Central memory CD8-positive, alpha-beta T cell (primary cell): ENCODE measurements at places on chromosomes 2 and 18.

DNA sequence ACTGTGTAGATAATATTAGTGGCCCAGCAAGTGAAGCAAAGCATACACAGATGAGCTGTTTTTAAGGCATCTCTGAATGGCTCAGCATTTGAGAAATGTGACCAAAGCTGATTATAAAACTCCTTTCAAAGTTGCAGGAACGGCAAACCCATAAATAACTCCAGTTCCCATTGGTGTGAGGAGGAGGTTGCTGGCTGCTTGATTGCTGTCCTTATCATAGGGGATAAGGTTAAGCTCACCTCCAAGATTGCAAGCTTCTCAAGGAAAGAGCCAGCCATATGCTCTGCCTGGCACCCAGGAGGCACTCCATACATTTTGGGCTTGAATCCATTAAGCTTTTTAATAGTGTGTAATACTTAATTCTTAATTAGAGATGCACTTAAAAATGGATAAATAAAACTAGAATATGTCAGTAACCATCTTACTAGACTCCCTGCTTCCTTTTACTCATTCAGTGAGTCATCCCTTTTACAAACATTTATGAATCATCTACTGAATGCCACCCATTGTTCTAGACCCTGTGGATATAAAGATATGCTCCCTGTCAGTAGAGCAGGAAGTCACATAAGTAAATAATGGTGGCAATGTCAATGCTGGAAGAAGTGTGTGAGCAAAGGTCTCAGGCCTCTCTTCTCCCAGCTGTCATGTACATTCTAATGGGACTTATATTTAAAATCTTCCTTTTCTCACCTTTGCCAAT, 99.3 kb downstream of the SPATS2L start:
- no peak for DNase-seq
- no peaks in the 10 kb centered on the region for H3K27me3 ChIP-seq
- H3K4me3 ChIP-seq, result no peak overlapping the region
- no peak overlapping the region for H3K27ac ChIP-seq
- H3K4me1 ChIP-seq, result peaks cover 12% of the 10 kb centered on the region

GRCh38 chr2:2850859-2851258, 519.8 kb upstream of the MYT1L start:
- no peaks in the 10 kb centered on the region for H3K27me3 ChIP-seq
- no peaks in the 10 kb centered on the region for H3K36me3 ChIP-seq
- H3K4me3 ChIP-seq, result no peak overlapping the region
- no peaks in the 10 kb centered on the region for H3K4me1 ChIP-seq
- no peak overlapping the region for H3K27ac ChIP-seq

DNA sequence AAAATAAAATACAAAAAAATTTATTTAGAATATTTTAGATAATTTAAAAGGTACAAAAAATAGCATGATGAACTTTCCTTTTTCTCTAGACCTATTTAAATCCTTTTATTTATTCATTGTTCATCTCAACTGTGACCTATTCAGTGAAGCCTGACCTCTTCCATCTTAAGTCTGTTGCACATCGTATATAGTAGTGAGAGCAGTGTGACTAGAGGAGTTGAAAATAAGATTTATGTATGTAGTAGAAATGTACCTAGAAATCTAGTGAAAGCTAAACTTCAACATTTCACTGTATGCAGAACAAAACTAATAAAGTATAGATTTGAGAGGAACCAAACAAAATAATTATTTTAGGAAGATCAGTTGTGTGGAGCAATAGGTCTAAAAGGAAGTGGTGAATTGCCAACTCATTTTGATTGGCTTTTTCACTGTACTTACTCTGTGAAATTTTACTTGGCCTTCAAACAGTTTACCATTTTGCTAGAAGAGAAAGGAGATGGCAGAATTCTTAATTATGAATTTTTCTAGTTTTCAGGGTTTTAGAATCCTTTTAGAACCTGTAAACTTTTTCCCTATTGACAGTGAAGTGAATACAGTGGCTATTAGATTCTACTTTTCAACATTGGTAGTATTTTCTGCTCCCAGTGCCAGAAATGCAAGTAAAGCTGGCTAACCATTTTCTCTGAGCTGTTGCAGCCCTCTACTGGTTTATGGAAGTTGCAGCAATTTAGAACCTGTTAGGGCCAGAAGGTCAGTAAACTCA, 11.0 kb downstream of the ANKRD12 start:
- peaks cover 64% of the 10 kb centered on the region for H3K4me1 ChIP-seq
- H3K27me3 ChIP-seq, result no peaks in the 10 kb centered on the region
- no peak overlapping the region for H3K4me3 ChIP-seq
- DNase-seq, result no peak

- no peaks in the 10 kb centered on the region for H3K4me1 ChIP-seq
- H3K27me3 ChIP-seq, result no peaks in the 10 kb centered on the region
- H3K4me3 ChIP-seq, result no peak overlapping the region
- no peak for DNase-seq
- H3K27ac ChIP-seq, result no peak overlapping the region
These were observed 43.6 kb upstream of the MAP2 start for GRCh38 chr2:209380293-209380692.

DNA sequence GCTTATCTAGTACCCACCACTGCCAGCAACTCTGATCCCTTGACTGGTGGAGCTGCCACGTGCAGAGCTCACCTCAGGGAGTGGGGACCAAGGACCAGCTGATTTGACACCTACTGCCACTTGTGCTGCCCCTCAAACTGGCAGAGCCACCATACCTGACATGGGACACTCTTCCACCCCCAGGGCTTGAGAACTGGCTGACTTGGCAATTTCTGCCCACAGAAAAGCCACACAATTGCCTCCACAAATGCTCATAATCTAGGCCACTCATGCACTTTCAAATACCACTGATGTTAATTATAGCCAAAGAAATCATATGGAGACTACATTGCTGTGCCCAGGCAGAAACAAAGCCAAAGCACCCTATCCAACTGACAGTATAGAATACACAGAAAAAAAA, 11.8 kb upstream of the KDM3A start:
- peaks cover 32% of the 10 kb centered on the region for H3K27me3 ChIP-seq
- no peak overlapping the region for H3K4me3 ChIP-seq
- no peaks in the 10 kb centered on the region for H3K4me1 ChIP-seq
- H3K27ac ChIP-seq, result no peak overlapping the region
- H3K36me3 ChIP-seq, result peaks cover 2% of the 10 kb centered on the region
- no peak for DNase-seq

DNA sequence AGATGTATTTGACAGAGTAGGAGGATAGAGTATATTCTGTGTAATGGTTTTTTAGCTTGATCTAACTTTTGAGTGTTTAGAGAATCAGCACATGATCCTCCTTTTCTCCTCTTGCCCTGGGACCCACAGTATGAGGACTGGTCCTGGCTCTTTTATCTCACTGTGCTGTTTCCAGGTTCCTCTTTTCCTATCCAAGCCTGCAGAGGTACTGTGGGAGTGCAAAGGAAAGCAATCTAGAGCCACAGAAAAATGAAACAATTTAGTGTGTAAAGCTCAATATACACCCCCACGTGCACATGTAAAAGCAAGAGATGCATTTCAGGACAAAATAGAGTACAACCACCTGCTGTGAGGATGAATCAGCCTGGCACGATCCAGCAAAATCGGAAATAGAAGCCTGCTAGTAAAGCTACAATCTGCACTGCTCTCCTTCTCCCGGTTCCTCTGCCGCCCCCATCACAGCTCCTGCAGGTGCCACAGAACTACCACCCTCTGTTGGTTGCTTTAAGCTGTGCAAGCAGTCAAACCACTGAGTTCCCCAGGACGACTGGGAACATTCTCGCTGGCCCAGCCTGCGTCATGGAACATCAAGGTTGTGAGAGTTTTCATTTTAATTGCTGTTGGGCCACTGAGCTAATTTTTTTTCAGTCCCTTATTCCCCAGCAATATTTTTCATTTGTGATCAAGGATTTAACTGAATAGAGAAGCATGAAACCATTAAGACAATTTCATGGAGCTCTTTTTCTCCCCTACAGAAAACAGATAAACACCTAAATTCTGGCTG, 47.8 kb upstream of the MAPRE3 start:
- peaks cover 39% of the 10 kb centered on the region for H3K27me3 ChIP-seq
- no peaks in the 10 kb centered on the region for H3K4me1 ChIP-seq
- H3K36me3 ChIP-seq, result no peaks in the 10 kb centered on the region
- no peak overlapping the region for H3K4me3 ChIP-seq
- H3K27ac ChIP-seq, result no peak overlapping the region

- H3K36me3 ChIP-seq, result no peaks in the 10 kb centered on the region
- DNase-seq, result no peak
- no peak overlapping the region for H3K27ac ChIP-seq
- H3K4me1 ChIP-seq, result peaks cover 10% of the 10 kb centered on the region
These were observed 437.2 kb upstream of the HS6ST1 start for GRCh38 chr2:128755695-128756364.

GRCh38 chr18:63159590-63159989, 160.0 kb downstream of the BCL2 start:
- H3K27me3 ChIP-seq, result no peaks in the 10 kb centered on the region
- no peak for DNase-seq
- peaks cover 96% of the 10 kb centered on the region for H3K4me1 ChIP-seq
- peaks cover 29% of the 10 kb centered on the region for H3K36me3 ChIP-seq
- H3K4me3 ChIP-seq, result peak overlapping the region; percentile 76

DNA sequence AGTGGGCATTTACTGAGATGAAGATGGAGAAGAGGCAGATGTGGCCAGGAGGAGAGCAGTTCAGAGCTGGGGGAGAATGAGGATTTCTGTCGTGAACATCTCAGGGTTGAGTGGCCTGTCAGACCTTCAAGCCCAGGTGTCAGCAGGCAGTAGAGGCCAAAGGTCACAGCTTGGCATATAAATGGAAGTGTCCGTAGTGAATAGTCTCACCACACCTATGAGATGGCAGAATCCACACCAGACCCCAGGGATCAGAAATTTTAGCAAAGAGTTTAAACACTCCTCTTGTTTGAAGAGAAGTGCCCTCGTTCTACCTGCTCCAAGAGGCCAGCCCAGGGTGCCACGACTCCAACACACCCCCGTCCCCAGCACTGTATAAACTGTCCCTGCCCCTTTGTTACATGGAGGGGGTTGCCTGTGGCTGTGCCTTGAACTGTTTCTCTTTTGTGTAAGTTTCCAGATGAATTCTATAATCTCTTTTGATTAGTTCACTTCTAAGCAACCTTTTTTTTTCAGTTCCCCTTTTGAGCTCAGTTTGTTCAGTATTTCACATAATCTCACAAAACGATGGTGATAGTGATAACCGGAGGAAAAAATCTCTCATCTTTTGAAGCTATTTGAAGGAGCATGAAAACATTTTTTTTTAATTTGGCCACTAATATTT, 69.0 kb upstream of the TTC39C start:
- H3K27ac ChIP-seq, result no peak overlapping the region
- peaks cover 16% of the 10 kb centered on the region for H3K4me1 ChIP-seq
- no peak for DNase-seq
- no peaks in the 10 kb centered on the region for H3K27me3 ChIP-seq
- H3K36me3 ChIP-seq, result no peaks in the 10 kb centered on the region

DNA sequence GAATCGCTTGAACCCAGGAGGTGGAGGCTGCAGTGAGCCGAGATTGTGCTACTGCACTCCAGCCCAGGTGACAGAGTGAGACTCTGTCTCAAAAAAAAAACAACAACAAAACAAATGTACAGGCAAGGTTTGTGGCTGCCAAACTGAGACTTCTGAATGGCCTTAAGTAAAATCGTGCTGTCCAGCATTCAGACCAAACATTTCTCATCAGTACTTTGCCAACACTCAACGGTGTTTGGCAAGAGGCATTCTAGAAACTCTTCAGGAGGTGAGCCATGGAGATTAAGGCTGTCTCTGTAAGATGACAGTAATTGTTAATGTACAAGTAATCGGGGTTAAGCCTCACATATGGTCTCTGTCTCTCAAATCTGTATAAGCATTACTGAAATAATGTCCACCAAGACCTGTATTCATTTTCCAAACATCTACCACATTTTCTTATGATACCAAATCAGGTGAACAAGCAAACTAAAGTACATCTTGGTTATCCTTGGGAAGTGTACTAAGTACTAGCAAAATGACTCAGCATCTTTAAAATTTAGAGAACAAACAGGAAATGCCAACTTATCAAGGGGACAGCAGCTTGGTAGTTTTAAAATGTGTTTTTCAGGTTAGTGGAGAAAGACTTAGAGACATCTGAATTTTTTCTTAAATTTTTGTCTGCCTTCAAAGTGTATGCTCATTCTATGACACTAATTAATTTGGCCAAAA, 29.3 kb downstream of the SERPINE2 start:
- DNase-seq, result no peak
- H3K4me3 ChIP-seq, result no peak overlapping the region
- no peaks in the 10 kb centered on the region for H3K36me3 ChIP-seq
- no peaks in the 10 kb centered on the region for H3K4me1 ChIP-seq

DNA sequence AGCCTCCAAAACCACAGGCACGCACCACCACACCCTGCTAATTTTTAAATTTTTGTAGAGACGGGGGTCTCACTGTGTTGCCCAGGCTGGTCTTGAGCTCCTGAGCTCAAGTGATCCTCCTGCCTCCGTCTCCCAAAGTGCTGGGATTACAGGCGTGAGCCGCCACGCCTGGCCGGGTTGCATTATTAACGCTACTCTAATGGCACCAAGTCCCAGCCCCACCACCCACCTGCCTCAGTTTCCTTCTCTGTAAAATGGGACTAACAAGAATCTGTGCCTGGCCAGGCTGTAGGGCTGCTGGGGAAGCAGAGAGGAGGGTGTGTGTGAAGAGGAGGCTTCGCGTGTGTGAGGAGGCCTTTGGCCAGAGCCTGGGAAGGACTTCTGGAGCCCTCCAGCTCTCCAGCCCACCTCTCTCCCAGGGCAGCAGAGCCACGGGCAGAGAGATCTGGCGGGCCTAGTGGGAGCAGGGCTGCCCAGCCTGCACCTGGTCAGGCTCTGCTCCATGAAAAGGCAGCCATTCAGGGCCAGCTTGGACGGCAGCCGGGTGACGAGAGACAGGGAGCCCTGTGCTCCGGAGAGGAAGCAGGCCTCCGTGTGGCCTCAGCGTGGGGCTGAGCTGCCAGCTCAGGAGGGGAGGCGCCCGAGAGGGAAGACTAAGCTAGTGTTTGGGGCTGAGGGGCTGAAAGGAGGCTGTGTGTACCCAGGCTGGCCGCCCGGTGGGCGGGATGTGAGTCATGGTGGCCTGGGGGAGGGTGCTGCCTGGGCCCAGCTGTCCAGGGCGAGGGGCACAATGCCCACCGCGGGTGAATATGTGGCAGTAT, 7.4 kb upstream of the B3GNT7 start:
- no peak overlapping the region for H3K27ac ChIP-seq
- peaks cover 28% of the 10 kb centered on the region for H3K27me3 ChIP-seq
- DNase-seq, result no peak
- no peak overlapping the region for H3K4me3 ChIP-seq
- H3K36me3 ChIP-seq, result peaks cover 2% of the 10 kb centered on the region

GRCh38 chr2:235027558-235028214, 75.9 kb downstream of the SH3BP4 start:
- H3K4me3 ChIP-seq, result no peak overlapping the region
- H3K27ac ChIP-seq, result no peak overlapping the region
- H3K4me1 ChIP-seq, result no peaks in the 10 kb centered on the region
- no peaks in the 10 kb centered on the region for H3K36me3 ChIP-seq

GRCh38 chr2:111678651-111679050, 205.3 kb downstream of the ANAPC1 start:
- H3K27me3 ChIP-seq, result no peaks in the 10 kb centered on the region
- H3K4me3 ChIP-seq, result no peak overlapping the region
- no peaks in the 10 kb centered on the region for H3K4me1 ChIP-seq

DNA sequence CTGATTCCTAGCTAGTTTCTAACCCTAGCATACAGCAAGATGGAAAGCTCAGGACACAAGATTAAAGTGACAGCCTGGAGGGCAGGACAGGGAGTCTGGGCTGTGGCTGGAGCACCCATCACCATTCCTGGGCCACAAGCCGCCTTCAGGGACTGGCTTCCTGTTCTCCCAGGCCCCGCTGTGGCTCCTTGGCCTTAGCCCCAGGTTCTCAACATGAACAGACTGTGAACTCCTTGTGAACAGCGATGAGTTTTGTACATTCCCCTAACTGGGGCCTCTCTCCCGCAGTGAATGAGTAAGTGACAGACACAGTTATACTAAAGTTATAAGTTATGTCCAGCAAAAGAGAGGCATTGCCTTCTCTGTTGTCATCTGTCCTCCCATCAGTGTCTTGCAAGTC, 35.9 kb upstream of the SLC14A1 start:
- H3K4me3 ChIP-seq, result peak overlapping the region; percentile 91
- DNase-seq, result no peak
- peak overlapping the region; percentile 97 for H3K27ac ChIP-seq
